ENCODE measurements at places on chromosomes 2 and 18. TPM values are rescaled to one million over a fixed set of nuclear protein-coding genes. Genes with fewer than 3 reads are reported as not detected.

DNA sequence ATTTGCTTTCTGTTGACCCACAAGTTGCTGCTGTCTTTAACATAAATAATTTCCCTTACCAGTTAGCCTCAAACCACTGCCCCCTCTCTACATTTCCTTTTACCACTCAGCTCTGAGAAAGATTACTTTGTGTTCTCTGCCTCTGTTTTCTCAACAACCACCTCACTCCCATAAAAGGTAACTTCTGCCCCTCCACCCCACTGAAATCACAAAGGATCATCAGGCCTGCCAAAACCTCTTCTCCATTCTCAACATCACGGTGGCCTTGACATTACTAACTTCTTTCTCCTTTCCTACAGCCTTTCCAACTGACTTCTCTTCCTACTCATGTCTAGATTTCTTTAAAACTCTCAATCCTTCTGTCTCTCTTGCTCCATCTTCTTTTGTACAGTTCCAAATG is 10.1 kb downstream of the ACADL start:
- no peak for DNase-seq

DNA sequence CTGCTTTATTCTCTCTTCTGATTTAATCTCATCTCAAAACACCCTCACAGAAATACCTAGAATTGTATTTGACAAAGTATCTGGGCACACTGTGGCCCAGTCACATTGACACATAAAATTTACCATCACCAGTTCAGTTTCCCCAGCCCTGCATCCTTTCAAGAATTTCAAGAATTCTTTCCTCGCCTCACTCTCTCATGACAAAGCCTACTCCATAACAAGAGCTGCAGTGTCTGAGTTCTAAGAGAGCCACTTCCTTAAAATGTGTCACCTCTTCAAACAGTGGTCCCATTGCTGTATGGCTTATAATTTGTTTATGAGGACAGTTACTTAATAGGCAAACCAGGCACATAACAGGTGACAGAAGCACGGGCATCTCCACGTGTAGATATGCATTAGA is 90.9 kb upstream of the STK39 start:
- DNase-seq = no peak

DNA sequence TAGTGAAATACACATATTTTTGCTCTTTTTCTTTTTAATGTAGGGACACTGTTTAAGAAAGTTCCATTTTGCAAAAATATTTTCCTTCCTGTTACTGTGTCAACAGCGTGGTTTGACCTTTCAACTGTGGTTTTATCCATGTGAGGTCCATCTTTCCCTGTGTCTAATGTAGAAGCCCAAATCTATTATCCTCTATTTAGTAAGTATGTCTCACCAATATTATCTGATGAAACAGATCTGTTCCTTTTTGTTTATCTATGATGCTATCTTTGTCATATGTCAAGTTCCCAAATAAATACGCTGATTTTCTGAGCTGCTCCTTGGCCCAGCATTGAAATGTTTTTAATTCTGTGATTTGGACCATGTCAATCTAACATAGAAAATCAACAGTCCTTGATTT is 3.5 kb upstream of the ARHGAP15 start:
- DNase-seq = no peak

- DNase-seq = no peak
Measured at GRCh38 chr2:189143925-189144324, 35.6 kb downstream of the COL5A2 start.

GRCh38 chr2:64090264-64090663 is 54.0 kb downstream of the PELI1 start:
- no peak for DNase-seq

GRCh38 chr2:199131876-199132275 is 325.9 kb downstream of the SATB2 start:
- no peak for DNase-seq

- no peak for DNase-seq
Measured at GRCh38 chr2:84807063-84807485, 73.8 kb downstream of the TRABD2A start.

DNA sequence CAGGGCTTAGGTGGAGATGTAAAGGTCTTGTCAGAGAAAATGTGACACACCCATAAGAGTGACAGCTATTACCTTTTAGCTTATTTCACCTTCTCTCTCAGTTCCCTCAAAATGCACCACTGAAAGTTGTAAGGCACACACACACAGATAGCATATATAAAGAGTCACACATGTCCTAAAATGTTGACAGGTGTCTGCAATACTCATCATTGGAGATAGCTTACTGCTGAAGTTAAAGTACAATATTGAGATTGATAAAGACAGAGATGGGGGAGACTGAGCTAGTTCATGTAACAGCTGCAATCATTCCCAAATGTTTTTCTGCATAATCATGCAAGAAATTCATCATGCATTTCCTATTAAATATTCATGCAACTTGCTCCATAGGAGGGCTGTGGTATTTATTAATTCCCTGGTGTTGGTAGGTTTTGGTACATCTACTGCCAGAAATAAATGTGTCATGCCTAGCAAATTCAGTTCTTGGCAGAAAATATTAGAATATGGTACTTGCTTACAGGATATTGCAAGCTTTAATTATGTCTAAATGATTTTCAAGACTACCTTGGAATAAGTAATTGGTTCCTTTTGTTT is 118.8 kb upstream of the RBMS1 start:
- no peak for DNase-seq

GRCh38 chr2:70115646-70116442 is 28.6 kb downstream of the PCBP1 start:
- DNase-seq = no peak

- DNase-seq = no peak
Measured at GRCh38 chr2:46170026-46170425, 127.2 kb upstream of the EPAS1 start.

- DNase-seq = no peak
Measured at GRCh38 chr2:198874472-198874858, 583.3 kb downstream of the SATB2 start.

- no peak for DNase-seq
Measured at GRCh38 chr18:1861473-1861872, 709.8 kb downstream of the METTL4 start.

DNA sequence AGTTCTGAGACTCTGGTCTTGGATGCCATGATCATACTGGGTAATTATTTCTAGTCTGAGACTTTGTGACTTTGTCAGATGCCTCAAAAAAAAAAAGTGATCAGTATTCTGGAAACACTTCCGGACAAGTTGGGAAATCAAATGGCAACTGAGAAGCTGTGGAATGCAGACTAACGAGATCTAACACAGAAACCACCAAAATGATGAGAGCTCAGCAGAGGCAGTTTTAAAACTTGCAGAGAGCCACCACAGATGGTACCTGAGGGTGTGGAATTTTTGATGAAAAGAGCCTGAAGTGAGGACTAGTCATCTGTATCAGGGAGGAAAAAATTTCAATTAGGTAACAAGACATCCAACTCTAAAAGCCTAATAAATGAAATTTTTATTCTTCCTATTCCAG is 5.5 kb upstream of the GPR75 start:
- DNase-seq = no peak

GRCh38 chr2:86049529-86049928 is 56.2 kb downstream of the POLR1A start:
- DNase-seq = no peak

DNA sequence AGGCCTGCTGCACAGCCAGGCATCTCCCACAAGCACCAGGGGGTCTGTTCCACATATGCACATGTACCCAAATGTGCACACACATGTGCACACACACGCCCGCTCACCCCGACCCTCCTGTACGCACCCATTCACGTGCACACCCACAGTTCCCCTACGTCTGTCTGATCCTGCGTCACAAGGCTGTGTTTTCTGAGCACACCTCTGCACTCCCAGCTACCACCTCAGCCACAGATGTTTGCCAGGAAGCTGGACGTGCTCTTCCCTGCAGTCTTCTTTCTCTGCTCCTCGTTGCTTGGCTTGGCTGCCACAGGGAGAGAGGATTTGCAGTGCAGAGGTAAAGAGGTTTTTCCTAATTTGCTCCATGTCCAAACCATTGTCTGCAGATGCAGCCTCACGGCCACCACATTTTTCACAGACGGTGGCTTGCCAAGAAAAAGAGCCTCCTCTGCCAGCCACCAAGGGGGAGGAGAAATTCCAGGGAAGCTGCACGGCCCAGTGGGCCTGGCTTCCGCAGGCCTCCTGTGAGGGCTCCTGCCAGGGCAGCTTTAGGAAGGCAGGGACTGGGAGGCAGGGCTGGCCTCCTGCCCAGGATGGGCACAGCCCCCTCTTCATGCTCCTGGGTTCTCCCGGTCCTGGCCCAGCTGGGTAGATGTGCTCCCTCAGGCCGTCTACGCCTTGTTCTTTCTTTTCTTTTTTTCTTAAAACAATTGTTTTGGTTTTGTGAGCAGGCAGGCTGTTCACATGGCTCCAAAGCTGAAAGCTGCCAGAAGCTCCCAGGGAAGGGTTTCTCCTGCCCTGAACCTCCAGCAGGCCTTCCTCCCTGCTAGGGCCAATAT is 29.3 kb upstream of the HS6ST1 start:
- no peak for DNase-seq

DNA sequence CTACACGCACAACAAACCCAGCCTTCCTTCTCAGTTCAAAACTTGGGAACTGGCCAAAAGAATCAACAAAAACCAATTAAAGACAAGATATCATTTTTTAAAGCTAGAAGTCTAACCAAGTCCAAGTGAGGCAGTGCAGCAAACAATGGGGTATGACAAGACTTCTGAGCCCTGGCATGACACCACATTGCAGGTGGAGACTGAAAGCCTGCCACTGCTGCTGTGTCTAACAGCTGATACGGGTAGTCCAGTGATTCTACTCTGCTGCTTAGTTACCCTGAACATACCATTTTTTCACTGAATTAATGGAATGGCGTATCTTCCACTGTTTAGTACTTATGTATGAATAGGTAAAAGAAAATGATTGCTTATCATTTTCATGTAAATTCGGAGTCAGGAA is 47.4 kb upstream of the KIDINS220 start:
- no peak for DNase-seq

DNA sequence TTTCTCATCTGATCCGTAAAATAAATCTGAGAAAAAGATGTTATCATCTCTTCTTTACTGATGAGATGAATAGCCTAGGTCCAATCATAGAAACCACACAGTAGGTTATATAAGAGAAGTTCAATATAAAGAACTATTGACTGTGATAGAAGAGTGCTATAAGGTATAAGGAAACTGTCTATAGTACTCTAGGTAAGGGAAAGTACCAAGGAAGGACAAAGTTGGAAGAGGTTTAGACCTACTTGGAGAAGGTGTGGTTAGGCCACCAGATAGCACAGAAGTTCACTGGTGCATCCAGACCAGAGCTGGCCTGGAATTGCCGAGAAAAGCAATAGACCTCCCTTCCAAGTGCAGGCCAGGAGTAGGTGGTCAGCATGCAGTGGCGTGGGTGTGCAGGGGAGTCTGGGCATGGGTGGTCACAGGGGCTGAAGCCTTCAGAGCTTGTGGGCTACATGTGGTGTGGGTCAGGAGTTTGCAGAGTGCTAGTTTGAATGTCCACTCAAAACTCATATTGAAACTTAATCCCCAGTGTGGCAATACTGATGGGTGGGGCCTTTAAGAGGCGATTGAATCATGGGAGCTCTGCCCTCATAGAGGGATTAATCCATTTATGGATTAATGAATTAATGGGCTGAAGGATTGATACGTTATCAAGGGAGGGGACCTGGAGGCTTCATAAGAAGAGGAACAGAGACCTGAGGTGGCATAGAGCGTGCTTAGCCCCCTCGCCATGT is 86.3 kb downstream of the ALPK2 start:
- no peak for DNase-seq

DNA sequence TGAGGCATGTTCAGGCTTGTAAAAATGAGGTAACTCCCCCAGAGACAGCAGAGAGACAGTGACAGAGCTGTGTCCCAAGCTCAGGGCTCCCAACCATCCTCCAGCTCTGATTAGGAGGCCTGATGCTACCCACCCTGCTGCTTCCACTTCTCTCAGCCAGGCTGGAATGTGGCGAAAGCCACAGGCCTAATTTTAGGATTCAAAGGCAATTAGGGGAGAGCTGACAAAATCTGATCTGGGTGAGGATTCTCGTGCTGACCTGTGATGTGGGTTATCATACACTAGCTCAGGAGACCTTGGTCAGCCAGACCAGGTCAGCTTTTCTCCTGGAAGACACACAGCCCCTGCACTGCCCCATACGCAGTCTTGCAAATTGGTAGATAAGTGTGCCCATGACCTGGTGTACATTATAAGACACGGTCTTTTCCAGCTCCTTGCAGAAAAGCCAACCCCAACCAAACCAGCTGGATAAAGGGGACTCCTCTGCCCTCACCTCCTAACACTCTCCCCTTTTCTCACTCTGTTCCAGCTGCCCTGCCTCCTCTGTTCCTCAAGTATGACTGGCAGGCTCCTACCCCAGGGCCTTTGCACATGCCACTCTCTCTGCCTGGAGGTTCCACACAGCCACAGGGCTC is 225.9 kb downstream of the MGAT5 start:
- no peak for DNase-seq

DNA sequence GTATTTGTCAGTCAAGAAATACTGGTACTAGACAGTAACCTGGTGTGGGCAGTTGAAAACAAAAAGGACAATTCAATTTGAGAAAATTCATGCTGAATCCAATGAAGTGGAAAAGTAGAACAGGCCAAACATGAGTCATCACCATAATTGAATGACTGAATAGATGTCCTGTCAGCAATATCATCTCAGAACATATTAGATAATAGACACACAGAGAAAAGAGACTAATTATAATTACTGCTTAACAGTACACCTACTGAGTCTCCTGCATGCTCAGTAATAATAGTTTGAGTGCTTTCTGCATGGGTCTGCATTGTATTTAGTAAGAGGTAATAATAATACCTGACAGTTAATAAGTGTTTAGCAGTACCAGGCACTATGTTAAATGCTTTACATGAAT is 138.6 kb upstream of the ZC3H15 start:
- DNase-seq = no peak

DNA sequence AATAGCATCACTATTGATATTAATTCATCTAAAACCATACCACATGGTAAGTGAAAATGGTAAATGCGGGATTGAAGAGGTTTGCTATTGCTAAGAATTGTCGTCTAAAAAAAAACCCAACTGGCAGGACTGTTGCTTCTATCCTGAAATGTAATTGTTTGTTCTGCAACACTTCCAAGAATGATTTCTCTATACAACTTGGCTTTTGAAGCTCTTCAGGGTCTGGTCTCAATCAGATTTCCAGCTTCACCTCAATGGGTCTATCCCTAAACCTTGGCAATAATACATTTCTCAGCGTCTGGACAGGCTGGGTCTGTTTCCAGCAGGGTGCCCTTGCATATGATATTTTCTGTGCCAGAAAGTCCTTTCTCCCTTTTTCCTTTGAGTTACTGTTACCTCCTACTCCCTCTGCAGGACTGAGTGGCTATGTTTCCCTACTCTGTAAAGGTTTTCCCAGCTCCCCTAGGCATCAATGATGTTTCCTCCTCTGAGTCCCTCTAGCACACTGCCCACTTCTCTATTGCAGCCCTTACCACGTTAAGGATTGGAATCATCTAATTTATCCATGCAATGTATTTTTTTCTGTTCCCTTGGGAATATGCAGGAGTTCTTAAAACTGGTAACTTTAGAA is 118.2 kb upstream of the REV1 start:
- no peak for DNase-seq

The SRD5A2 gene
- total RNA-seq = not detected

The TGFA gene
- total RNA-seq = 0.47 TPM

The MALT1 gene
- total RNA-seq = 82.3 TPM

The GORASP2 gene
- total RNA-seq = 87.3 TPM

The C2orf68 gene
- total RNA-seq = 31.0 TPM

The MC2R gene
- total RNA-seq = not detected

The FAM228B gene
- total RNA-seq = 21.6 TPM

The AAMP gene
- total RNA-seq = 40.2 TPM

The DNAH6 gene
- 1.2 TPM for total RNA-seq

The CTNNA2 gene
- total RNA-seq = not detected

The PAX8 gene
- 0.52 TPM for total RNA-seq

The ARHGEF33 gene
- total RNA-seq = not detected

The GALR1 gene
- total RNA-seq = not detected

The ANKZF1 gene
- total RNA-seq = 128 TPM

Data from CD4-positive, alpha-beta T cell (primary cell).